ENCODE measurements at places on chromosomes 7 and 10.

- no peak for DNase-seq
These were observed 4.2 kb upstream of the EBF3 start for GRCh38 chr10:129968020-129968852.

- no peak for DNase-seq
These were observed 520.2 kb downstream of the PTPRN2 start for GRCh38 chr7:158067219-158067930.

DNA sequence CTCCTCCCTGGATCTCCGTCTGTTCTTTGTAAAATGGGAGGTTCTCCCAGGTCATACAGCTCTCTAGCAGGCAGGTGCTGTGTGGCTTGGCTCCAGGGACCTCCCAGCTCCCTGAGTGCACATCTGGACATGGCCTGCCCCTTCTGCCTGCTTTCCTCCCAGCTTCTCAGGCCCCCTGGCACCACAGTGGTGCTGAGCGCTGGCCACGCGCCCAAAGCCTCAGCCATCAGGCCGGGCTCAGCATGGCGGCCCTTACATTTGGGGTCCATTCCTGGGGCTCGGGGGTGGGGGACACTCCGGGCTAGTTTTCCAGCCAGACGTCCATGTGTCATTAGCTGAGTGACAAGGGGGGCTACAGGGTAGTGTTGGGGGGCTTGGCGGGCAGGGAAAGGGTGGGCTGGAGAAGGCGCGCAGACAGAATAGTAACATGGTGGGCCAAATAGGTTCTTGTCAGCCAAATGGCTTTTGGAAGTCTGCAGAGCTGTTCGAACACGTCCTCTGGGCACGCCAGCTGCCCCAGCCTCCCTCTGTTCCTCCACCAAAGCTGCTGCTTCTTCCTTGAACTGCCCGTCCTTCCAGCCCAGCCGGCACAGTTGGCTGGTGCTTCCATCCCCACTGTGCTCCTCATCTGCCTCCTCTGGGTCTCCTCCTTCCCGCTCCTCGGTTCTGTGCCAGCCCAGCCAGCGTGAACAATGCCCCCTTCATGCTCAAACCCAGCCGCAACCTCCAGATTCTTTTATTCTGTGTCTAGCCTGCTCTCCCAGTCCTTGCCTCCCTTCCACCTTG, 65.9 kb downstream of the GOLGA7B start:
- DNase-seq: no peak

DNA sequence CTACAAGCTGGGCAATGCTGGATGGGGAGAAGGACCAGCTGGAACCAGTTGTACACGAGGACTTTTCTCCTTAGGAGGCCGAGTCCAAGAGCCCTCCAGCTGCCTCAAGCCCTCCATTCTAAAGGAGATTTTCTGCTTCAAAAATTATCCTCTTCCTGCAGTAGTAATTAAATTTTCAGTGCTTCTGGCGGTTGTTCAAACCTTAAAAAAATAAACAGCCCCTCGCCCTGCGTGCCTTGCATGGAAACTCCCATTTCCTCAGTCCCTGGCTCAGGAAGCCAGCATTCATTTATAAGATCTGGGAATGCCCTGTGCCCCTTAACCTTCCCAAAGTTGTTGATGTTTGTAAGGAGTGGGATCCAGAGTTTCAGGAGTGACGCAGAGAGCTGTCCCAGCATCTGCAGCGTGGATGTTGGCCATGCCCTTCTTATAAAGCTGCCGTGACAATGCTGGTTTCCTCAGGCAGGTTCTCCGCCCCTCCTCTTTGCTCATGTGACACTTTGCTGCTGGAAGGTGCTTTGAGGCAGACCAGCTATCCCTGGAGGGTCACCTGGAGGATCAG, 24.0 kb upstream of the ACTR3B start:
- DNase-seq: no peak

- DNase-seq: no peak
These were observed 529.8 kb downstream of the GALNT17 start for GRCh38 chr7:71661671-71662224.
